ENCODE measurements at places on chromosomes 5 and 9.
A peak's percentile ranks its signal among the peaks of the same experiment; 100 is the strongest.

- no peak for DNase-seq
Observed at GRCh38 chr9:121682201-121682600, 30.8 kb downstream of the DAB2IP start.

DNA sequence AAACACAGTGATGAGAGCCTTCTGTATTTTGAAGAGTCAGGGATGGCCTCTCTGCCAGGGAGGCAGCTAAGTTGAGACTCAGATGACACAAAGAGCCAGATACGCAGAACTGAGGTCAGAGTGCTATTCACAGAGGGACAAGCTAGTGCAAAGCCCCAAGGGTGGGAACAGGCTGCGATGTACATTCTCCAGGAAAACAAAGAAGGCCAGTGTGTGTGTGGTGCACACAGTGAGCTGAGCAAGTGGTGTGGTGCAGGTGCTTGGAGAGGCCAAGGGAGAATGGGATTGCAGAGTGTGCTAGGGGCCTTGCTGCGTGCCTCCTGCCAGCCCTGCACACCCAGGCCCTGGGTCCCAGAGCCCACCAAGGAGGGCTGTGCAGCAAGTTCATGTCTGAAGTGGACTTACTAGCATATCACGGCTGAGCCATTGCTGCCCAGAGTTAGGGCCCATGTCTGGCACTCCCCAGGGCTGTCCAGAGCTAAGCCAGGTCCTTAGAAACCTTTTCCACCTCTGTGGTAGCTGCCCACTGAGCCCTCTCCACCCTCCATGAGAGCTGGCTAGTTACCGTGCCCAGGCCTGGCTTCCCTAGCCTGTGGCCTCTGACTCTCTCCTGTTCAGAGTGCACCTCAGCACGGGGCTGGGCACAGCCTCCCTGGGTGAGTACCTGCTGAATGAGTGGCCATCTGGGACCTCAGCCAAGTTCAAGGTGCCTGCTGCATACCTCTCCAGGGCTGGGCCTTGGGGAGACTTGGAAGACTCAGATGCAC is 9.3 kb downstream of the SLC25A48 start:
- no peak for DNase-seq

DNA sequence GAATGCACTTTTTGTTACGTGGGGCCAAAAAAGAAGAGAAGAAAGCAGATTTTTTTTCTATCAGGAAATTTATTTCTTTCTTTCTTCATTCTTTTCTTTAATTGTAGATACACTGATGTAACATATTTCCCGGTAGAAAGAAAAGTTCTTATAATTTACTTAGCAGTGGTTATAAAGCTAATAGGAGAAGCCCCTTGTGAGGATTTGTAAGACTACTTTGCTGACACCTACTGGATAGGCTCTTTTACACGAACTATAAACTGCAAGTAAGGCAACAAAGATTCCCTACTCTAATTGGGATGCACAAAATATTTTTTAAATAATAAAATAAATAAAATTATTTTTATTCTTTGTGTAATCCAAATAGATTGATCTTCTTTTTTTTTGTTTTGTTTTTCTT is 284.4 kb downstream of the DNAH5 start:
- DNase-seq, result peak; percentile 1

GRCh38 chr5:91528831-91529230 is 145.7 kb upstream of the ARRDC3 start:
- DNase-seq, result no peak

DNA sequence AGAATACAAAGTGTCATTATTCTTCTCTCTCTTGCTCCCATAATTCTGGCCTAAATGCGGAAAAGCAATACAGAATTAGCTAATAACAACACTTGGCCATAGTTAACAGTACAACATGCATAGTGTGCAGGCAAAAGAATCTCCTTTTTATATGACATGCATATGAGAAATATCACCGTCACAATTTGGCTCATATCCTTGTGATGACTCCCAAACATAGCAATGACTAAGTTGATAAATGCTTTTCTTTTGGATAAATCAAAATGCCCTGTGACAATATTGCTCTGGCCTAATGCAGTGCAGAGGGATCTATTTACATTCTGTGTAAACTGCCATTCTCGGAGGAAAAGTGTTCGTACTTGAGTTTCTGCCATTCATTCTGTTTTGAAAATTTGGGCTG is 121.9 kb upstream of the GHR start:
- DNase-seq, result no peak

DNA sequence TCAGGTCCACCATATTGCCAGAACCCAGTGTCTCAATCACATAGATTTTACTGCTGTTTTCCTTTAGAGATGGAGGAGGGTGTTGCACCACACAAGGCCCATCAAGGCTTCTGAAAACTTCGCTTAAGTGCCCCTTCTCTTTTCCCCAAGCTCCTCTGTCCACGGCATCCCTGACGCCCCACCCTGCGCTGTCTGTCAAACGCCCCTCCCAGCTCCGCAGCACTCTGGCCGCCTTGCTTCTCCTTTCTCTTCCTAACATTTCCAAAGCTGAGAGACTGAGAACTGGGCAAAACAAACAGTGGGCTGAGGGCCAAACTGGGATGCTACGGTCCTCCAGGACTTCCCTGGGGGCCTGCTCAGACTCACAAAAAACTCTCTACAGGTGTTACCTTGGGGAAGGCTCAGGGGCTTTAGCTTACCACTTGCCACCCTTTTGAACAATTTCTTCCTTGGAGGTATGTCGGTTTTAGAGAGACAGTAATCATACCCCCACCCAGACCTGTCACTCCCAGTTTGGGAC is 28.3 kb upstream of the ERGIC1 start:
- DNase-seq, result no peak

DNA sequence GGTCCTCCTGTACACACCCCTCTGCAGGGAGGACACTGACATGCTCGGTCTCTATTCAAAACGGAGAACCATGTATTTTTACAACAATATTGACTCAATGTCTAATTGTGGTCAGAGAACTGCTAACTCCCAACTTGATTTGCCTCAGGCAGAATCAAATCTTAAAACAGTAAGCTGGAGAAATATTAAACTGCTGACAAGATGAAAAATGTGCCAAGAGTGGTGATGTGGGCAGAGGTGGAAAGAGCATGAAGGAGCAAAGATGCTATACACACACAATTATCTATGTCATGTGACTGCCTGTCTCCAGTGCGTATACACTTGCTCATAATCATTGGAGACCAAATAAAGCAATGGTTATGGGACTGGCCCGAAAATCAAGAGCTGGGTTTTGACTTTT is 556.1 kb upstream of the ZNF608 start:
- no peak for DNase-seq

DNA sequence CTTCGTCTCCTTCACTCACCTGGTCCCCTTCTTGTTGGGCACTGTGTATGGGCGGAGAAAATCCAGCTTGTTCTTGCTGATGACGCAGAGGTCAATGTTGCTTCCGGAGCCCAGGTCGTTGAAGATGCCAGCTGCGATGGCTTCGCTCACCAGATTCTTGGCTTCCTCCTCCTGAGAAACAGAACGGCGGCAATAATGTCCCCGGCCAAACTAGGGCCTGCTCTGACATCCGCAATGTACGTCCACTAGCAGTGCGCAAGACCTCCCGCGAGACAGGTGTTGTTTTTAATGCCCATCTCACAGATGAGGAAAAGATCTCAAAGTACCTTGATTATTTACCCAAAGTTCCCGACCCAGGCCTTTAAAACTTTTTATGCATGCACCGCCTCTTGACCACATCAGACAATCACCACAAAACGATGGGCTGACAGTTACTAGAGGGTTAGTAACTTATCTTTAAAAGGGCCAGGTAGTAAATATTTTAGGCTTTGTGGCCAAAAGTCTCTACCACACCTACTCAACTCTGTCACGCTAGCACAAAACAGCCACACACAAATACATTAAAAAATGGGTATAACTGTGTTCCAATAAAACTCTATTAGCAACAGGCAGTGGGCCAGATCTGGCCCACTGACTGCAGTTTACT is 58.4 kb downstream of the PSMB7 start:
- DNase-seq, result no peak
